Activated naive CD8-positive, alpha-beta T cell treated with anti-CD3 and anti-CD28 coated beads, Interleukin-2, amount 50 U/mL, for 16 hours (primary cell): ENCODE measurements at places on chromosomes 4 and X.

DNA sequence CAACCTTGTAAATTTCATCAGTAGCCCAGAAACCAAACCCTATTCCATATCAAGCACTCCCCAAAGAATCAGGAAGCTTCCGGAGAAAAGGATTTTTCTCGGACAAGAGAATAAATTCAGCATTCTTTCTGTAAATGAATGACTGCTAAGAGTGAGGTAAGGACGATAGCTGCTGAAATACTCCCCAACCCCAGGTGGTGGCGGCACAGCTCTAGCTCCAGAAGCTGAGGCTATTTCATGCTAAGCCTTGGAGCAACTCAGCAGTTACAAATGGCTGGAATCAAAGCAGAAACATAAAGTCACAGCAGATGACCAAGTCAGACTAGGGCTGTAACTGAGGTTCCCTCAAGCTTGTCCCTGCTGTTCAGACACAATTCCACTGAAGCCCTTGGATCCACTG is 13.9 kb upstream of the PCDH19 start:
- DNase-seq, result no peak

- DNase-seq, result no peak
Observed at GRCh38 chr4:143082701-143083100, 102.0 kb upstream of the USP38 start.

DNA sequence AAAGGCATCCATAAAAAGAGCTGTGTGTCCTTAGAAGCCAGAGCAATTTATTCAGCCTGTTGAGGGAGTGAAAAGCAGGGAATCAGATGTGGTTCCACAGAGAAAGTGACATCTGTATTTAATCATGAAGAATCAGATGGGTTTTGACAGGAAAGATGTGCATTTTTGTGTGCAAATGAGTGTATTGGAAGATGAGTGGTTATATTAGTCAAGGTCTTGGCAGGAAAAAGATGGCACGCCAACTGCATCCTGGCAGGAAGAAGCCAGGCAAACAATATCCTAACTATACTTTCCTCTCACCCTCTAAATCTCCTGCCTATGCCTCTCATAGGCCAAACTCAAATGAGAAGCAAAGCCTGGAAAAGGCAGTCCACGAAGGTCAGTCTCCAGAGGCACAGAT is 59.1 kb downstream of the SCFD2 start:
- no peak for DNase-seq

DNA sequence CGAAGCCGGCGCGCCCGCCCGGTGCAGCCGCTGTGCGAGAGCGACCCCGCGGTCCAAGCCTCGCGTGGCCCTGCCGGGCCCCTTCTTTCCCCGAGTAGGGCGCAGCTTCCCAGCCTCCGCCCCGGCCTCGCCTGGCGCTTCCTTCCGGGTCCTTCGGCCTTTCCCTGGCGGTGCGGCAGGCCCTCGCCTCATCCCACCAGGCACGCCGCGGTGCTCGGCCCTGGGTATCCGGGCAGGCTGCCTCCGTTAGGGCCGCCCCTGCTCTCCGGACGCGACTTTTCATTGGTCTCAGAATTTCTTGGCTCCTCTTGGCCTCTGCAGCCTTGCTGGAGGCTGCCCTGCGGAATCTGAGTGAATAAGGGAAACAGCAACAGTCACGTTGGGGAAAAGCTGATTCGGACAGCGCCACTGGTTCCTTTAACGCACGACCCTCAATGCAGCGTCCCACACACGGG is 429 bp downstream of the UVSSA start:
- DNase-seq, result no peak

DNA sequence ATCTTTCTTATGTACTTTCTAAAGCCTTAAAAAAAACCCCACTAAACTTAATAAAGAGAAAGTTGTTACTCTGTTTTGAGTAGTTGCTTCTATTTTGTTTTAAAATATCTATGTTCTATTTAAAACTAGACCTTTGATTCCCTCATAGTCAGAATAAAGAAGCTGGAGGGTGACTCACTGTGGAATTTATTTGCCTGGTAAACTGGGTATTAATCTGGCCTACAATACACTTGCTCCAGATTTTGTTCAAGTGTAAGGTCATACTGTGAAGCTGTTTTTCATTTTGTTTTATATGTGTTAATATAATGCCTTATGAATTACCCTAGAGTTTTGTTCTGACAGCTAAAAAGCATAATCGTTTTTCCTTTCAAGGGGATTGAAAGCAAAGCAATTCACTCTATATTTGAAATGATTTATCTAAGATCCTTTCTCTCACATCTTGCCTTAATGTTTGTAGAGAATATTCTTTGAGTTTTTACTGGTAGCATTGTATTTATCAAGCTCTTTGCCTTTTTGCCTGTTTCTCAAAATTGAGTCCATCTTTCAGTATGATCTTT is 277.4 kb upstream of the PITX2 start:
- DNase-seq, result no peak

- DNase-seq, result no peak
Observed at GRCh38 chrX:17038681-17039161, 92.3 kb downstream of the REPS2 start.

GRCh38 chrX:138946926-138947325 is 235.4 kb upstream of the FGF13 start:
- DNase-seq, result no peak

DNA sequence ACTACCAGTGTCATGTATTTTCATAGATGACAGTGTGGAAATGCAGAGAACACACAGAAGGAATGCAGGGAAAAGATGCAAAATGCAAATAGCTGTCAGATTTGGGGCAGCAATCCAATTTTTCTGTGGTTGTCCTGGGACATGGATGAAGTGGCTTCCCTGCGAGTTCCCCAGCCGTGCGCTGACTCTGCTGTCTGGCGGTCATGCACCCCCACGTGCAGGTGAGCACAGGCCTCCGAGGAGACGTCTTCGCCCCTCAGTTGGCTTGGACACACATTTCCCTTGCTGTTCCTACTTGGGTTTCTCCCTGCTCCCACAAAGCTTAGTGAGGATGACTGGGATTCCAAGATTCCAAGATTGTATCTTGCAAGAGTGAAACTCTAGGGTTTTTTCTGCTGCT is 24.4 kb downstream of the BLOC1S4 start:
- DNase-seq, result no peak

DNA sequence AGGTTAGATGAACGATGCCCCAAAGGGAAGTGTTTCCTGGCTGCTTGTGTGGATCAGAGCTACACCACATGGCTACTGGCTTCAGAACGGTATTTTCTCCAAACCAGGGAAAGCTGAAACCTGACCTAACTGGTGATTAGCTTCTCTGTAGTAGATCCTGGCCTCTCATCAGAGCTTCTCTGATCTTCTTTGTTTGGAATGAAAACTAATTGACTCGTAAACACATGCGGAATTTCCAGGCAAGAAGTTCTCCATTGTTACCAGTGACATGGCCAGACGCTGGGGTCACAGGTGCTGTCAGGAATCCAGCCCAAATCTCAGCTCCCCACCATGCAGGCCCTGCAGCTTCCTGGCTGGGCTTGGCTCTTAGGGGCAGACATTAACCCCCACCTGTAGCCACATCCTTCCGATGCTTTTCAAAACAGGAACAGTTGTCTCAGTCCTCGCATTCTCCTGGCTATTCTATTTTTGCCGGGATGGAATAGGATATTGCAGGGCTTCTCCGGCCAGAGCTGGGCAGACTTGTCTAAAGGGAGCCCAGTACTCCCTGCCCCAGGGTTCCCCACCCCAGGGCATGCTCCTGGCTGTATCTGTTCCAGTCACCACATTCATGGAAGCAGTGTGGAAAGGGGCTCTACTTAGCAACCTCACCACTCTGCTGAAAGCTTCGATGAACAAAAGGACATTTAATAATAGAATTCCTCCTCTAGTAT is 305.4 kb upstream of the F9 start:
- DNase-seq, result no peak

DNA sequence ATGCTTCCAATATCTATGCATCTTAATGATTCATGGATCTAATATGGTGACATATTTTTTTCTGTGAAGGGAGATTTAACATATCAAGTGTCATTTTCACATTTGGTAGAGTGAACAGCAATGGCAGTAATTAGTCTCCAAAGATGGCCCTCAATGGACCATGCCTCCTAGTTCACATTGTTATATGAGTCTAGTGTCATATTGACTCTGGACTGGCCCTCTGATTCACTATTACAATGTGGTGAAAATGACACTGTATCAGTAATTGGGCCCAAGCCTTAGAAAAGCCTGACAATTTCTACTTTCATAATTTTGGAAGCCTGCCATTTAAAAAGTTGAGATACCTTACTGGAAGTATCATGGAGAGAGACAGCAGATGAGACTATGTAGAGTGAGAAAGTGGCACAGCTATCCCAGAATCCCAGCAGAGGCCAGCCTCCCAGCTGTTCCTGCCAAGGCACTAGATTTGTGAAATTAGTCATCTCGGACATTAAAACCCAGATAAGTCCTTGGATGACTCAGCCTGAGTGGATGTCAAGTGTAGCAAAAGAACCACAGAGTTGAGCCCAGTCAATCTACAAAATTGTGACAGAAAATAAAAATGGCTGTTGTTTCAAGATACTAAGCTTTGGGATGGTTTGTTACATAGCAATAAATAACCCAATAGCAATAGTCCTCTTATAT is 68.4 kb downstream of the ARHGEF38 start:
- no peak for DNase-seq

DNA sequence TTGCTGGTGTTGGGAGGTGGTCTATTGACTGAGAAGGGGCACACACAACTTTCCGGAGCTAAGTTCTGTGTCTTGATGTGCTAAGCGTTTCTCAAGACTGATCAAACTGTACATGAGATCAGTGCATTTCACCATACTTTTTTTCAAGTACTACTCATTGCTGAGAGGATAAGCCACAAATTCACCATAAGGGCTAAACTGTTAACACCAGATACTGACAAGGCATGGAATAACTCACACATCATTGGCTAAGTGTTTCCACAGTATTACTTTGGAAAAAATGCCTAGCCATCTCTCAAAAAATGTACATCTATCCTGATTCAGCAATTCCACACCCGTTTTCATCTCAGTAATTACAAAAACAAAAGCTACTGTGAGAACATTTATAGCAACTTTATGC is 13.0 kb downstream of the RBMX start:
- no peak for DNase-seq

DNA sequence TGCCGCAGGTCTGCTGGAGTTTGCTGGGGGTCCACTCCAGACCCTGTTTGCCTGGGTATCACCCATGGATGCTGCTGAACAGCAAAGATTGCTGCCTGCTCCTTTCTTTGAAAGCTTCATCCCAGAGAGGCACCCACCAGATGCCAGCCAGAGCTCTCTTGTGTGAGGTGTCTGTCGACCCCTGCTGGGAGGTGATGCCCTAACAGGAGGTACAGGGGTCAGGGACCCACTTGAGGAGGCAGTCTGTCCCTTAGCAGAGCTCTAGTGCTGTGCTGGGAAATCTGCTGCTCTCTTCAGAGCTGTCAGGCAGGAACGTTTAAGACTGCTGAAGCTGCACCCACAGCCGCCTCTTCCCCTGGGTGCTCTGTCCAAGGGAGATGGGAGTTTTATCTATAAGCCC is 162.7 kb downstream of the NAF1 start:
- DNase-seq, result no peak

DNA sequence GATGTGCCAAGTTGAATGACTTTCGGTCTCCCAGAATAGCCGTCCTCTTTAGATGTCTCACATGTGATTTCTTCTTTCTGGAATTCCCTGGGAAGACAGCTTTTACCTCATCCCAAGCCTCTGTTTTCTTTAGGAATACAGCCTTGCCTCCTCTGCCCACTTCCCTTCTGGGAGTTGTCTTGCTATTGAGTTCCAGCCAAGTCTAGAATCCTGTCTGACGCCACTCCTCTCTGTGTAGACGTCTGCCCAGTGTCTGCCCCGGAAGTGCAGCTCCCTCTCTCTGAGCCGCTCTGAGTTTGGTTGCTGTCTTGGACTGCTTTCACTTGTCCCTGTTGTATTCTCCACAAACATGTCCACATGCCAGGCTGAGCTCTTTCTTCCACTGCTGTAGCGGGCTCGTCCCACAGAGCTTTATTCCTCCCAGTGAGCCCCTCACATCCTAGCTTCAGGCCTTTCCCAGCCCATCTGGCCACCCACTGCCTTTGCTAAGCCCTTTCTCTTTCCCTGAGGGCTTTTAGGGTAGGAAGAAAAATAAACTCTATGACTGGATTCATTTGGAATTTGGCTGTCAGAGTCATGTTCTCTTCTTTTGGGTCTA is 9.0 kb upstream of the IGFBP7 start:
- no peak for DNase-seq

- DNase-seq, result no peak
Observed at GRCh38 chr4:184286358-184286757, 68.7 kb upstream of the ENPP6 start.

GRCh38 chr4:93983140-93983539 is 154.6 kb downstream of the ATOH1 start:
- DNase-seq, result no peak

DNA sequence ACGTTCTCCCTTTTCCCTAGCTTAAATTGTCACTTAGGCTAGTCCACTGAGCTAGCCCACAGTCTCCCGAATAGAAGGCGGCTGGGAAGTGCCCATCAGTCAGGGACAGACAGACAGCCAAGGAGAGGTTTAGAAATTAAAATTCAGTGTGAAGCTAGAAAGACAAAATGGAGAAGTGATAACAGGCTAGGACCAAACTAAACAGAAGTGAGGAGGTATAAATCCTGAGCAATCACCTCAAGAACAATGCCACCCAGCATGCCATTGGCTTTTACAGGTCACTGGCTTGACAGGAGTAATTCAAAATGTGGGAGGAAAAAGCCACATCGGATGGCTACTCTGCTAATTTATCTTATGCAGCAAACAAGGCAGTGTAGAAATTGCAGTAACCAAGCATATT is 138.9 kb downstream of the MAPK10 start:
- DNase-seq, result no peak

GRCh38 chr4:155353923-155354540 is 22.7 kb downstream of the MAP9 start:
- DNase-seq, result no peak

DNA sequence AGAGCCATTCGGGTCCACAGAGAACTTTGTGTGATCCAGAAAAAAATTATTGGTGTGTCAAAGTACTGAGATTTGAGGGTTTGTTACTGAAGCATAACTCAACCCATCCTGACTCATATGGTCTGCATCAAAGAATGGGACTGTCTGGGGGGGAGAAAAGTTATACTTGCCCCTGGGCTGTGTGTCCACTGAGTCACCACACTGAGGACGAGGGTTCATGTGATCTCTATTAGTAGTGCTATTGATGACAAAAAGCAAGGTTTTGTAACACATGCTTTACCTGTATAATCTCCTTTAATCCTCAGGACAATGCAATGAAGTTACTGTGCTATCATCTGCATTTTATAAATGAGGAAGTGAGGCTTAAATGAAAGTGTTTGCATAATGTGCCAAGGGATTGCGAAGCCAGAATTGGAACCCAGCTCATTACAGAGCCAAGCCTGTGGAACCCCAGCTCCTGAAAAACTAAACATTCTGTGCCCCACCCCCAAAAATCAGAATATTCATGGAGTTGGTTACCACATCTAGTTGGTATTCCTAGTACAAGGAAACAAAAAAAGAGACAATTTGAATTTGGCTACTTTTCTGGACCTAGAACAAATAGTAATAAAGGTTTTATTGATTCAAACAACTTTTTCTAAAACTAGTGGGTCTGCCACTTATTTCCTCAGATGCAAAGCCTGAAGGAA is 31.2 kb downstream of the CCDC149 start:
- no peak for DNase-seq

GRCh38 chrX:13087322-13088155 is 43.1 kb upstream of the FAM9C start:
- DNase-seq, result no peak
